NCI-H1436 (cell line): ENCODE measurements at places on chromosomes 1 and 21.

GRCh38 chr1:179187043-179187442 is 42.4 kb downstream of the ABL2 start:
- DNase-seq = no peak

DNA sequence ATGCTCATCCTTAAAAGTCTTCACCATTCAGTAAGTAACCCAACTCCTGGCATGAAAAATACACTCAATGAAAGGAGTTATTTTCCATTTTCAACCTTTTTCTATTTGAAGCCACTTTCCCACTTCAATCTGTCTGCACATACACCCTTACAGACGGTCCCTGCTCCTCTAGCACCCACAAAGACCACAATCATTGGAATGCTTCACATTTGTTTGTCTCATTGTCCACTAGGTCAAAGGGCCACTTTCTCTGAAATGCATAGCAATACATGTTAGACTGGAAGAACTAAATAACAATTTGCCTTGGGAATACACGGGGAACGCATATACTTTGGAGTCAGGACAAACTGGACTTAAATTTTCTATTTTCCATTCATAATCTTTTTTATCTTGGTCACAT is 487.1 kb upstream of the C1orf87 start:
- DNase-seq = no peak

- no peak for DNase-seq
These were observed 65.5 kb downstream of the EPHB2 start for GRCh38 chr1:22776035-22776613.

- no peak for DNase-seq
These were observed 49.3 kb downstream of the ADAMTS1 start for GRCh38 chr21:26795866-26796329.

GRCh38 chr1:185412385-185413087 is 95.5 kb upstream of the IVNS1ABP start:
- DNase-seq = no peak

GRCh38 chr1:116360429-116361173 is 12.4 kb upstream of the ATP1A1 start:
- DNase-seq = no peak

GRCh38 chr1:180301135-180301742 is 71.2 kb downstream of the LHX4 start:
- no peak for DNase-seq

DNA sequence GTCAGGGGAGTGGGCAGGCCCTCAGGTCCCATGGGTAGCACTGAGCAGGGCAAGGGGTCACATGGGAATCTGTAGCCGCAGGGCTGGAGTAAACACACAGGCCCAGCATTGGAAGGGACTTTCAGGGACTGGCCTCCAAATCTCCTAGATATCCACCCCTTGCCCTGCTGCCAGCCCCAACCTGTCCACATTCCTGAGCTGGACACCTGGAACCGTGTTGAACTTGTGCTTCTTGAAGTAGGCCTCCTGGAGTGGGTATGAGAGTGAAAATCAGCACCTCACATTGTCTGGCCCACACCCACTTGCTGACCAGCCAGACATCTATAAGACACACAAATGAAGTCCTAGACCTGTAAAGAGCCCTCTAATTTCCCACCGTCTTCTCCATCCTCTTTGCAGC is 7.7 kb downstream of the POMGNT1 start:
- DNase-seq = no peak

- no peak for DNase-seq
These were observed 2.8 kb downstream of the REG4 start for GRCh38 chr1:119808491-119808890.

DNA sequence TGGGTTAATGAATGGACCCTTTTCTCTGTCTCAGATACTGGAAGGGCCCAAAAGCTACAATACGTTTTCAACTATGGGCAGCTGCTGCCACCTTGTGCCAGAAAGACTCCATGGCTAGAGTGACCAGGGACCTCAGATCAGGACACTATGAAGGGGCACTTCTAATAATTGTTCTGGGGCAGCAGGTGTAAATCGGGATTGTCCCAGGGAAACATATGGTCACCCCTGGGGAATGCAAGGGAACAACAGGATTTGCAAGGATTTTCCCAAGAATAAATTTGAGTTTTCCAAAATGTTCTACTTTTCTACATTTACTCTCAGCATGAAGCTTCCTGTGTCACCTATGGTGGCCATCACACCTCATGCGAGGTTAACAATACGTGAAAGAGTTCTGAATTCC is 12.0 kb upstream of the FCAMR start:
- peak; percentile 17 for DNase-seq

- no peak for DNase-seq
These were observed 8.9 kb upstream of the MUTYH start for GRCh38 chr1:45348966-45349677.

GRCh38 chr21:33021150-33021549 is 4.6 kb upstream of the OLIG2 start:
- DNase-seq = no peak

DNA sequence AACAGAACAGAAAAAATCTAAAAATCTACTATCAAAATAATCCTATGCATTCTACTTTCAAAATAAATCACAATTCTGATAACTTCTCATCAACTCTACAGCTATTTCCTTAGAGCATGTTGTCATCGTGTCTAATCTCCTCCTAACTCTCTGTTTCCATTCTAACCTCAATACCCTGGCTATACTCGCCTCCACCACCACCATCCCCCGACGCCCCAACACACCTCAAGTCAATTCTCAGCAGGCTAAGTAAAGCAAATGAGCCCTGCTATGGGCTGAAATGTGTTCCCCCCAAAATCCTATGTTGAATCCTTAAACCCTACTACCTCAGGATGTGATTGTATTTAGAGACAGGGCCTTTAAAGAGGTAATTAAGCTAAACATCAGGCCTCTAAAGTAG is 34.6 kb downstream of the NRDC start:
- DNase-seq = no peak

DNA sequence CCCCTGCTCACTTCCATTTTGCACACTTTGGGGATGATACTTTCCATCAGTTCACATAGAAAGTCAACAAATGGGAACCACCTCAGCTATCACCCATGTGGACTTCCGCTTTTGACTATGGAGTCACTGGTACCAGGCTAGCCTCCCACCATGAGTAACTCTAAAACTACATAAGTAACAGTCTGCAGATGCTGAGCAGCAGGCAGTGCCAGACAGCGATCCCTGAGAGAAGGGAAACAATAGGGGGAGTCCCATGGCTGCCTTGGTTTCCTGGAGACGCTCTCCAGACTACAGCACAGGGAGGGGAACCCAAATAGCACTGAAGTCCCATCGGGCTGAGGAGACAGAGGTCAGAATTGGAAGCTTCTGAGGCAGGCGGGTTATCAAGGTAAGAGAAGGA is 2.8 kb upstream of the TFF2 start:
- DNase-seq = no peak

DNA sequence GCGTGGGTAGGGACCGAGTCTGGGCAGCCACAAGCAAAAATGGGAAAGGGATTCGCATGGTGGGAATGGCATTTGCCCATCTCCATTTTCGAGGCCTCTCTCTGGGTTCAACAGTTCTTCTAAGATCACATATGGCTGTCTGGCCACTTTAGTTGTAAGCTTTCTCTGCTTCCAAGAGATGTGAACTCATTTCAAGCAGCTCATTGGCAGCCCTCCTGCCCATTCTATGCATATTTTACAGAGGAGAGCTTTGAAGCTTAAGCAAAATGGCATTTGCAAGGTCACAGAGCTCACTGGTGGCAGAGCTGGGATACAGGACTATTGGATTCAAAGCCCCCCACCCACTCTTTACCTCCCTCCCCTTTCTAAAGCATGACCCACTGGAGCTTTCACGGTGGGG is 93.7 kb downstream of the HHIPL2 start:
- no peak for DNase-seq

DNA sequence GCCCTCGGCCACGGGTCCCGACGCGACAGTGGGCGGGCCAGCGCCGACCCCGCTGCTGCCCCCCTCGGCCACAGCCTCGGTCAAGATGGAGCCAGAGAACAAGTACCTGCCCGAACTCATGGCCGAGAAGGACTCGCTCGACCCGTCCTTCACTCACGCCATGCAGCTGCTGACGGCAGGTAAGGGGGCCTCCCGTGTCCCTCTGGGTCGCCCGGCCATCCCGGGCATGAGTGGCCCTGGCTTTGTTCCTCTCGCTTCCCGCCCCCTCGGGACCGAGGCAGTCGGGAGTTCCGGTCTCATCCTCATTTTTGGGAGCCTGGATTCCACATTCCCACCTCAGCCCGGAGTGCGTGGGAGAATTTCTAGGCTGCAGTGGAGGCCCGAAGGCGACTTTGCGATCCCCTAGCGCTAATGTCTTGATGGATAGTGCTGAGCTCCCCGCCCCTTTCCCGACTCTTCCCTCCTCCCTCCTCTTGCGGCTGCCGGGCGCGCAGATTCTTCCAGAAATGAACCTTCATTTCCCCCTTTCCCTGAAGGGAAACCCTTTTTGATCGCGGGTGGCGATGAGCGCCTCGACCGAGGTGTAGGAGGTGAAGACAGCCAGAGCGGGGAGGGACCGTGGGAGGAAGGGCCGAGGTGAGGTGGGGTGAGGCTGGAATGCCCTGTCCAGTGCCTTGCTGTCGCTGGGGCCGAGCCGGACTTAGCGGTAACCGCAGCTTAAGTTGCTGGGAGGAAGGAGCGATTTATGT is 705 bp downstream of the KHDRBS1 start:
- peak; percentile 12 for DNase-seq

DNA sequence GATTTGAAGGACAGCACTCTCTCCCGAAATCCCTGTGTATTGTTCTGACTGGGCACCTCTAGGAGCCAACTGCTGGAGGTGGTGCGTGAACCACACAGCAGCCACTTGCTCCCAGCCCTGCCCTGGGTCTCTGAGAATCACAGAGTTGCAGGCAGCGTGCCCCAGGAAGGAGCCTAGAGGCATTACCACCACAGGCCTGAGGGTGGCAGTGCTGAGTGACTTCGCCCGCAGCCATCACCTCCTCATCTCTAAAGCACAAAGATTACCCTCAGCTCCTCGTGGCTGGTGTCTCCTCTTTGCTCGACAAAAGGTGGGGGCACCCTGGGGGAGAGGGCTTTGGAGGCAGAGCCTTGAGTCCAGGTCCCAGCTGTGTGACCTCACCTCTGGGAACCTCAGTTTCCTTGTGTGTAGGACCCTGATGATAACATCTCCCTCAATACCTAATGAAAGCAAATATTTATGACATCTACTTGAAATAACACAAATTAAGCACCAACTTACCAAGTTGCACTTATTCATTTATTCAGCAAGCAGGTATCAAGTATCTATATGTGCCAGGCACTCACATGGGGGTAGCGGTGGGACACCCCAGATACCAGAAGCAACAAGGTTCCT is 86.3 kb downstream of the VWA5B1 start:
- DNase-seq = peak; percentile 63

DNA sequence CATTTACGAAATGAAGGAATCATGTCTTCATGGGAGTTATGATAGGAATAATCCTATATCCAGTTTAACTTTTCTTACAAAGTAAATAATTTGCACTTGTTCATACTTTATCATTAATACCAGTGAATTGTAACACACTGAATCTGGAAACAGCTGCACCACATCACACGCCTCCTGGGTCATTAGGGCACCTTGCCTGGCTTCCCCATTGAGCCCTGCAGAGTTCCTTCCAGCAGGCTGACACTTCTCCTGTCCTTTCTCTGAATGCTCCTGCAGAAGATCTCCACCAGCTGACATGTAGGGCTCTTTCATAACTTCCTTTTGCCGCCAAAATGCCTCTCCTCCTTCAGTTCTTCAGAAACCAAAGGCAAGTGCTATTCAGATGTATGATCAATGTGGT is 201.1 kb downstream of the DAB1 start:
- no peak for DNase-seq

- DNase-seq = no peak
These were observed 66.7 kb downstream of the GLIS1 start for GRCh38 chr1:53672243-53672642.

- no peak for DNase-seq
These were observed 191.2 kb downstream of the DISC1 start for GRCh38 chr1:231817801-231818200.

- no peak for DNase-seq
These were observed 374.2 kb downstream of the PTBP2 start for GRCh38 chr1:97095764-97096163.

DNA sequence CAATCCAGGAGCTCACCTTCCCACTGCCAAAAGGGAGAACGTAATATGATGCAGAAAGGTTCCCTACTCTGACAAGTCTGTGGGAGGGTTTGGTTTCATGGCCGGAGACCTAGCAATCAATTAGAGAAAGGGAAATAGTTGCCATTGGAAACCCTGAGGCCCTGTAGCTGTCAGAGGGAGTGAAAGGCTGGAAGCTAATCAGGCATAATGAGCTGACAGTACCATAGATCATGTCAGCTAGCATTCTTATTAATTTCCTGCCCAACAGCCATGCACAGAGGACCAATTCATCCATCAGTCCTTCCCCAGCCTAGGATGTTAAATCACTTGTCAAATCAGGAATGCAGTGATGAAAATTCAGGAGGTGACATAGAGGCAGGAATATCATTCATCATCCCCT is 527.3 kb downstream of the PLPP3 start:
- no peak for DNase-seq

DNA sequence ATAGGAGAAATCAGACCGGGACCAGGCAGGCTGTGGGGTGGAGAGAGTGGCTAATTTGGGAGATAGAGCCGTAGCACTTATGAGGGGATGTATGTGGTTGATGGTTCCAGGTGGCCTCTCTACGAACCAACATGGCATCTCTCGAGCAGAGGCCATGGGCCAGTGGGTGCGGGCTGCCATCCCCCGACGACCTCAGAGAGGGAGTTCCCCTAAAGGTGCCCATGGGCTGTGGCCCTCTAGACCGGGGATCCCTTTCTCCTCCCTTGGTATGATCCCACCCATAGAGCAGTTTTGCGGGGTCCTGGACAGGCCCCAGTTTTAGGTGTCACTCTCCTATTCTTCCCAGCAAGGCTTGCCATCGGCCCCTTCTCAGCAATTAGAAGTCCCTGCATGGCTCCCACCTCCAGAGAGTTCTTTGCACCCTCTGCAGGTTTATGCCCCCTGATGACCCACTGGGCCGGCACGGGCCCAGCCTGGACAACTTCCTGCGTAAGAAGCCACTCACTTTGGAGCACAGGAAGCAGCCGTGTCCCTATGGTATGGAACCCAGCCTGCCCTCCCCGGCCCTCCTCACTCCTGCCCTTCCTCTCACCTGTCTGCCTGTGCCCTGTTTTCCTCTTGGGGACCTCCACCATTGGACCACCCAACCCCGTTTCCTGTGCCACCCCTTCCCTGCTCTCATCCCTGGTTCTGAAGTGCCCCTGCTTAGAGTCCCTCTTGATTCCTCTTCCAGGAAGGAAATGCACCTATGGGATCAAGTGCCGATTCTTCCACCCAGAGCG is 7.8 kb downstream of the ZC3H12A start:
- no peak for DNase-seq

- DNase-seq = no peak
These were observed 25.1 kb downstream of the PTBP2 start for GRCh38 chr1:96746440-96747420.

DNA sequence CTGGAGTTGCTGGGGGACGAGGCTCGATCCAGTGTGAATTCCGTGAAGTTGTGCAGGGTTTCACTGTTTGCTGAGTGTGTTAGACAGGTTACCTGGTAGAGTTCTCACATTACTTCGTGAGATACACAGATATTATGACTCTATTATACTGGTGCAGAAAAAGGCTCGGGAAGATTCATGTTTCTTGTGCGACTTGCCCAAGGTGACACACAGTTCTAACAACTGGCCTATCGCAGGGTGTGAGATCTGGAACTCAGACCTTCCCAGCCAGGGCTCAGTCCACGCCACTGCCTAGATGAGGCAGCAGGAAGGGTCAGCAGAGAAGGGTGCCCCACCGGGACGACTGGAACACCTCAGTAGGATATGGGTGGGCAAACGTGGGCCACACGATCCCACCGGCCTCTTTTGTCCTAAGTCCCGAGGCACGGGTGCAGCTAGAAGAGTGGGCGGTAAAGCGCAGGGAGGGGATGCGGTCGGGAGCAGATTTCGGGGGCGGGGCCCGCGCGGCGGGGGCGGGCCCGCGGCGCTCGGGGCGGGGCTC is 296 bp upstream of the RNPEP start:
- peak; percentile 53 for DNase-seq
